GM23248 (cell line): ENCODE measurements at places on chromosomes 6 and 20.

GRCh38 chr20:45890985-45891983 lies at the start of the genes CTSA and NEURL2:
TSS of gene CTSA (plus strand) at chr20:45891335. CDS start at chr20:45891569, 234 bp downstream.
TSS of gene NEURL2 (minus strand) at chr20:45891208. CDS start at chr20:45890991, 217 bp downstream.
- DNase-seq = peak; percentile 97

DNA sequence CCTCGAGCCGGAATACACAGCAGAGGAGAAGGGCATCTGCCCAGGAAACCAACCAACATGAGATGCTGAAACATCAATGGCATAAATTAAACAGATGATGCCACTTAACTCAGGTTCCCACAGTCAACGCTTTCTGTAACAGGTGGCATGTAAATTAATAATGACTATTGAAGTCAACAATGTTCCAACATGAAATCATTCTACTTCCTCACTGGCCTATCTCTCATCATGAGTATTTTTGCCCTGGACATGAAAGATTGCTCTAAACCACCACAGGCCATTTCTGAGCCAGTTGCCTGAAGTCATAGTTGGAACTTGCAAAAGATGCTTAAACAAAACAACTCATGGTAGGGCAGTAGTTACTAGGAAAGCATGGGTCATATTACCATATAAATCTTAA lies 397.9 kb upstream of the JARID2 start:
- DNase-seq = peak; percentile 55

GRCh38 chr20:14064333-14064732 lies 69.0 kb downstream of the MACROD2 start:
- DNase-seq = no peak

GRCh38 chr6:45044510-45045252 lies 283.4 kb upstream of the RUNX2 start:
- DNase-seq = peak; percentile 7

DNA sequence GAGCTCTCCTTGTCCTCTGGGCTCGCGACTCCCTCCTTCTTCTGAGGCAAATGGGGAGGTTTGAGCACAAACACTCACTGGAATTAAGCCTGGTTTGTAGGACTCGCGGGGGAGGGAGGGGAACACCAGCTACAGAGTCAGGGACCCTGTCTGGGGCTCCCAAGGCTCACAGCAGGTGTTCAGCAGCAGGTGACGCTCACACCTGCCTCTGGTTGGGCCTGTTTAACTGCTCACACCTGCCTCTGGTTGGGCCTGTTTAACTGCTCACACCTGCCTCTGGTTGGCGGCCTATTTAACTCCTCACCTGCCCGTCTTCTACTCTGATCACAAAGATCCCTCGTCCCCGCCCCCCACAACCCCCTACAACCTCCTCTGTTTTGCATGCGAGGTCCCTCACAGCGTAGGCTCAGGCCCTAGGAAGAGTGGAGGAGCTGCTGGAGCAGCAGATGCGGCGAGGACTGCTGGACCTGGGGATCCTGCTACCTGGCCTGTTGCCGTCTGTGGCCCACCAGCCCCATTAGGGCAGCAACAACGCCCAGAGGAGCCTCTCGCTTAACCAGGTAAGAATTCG lies 181.9 kb downstream of the ERMARD start:
- no peak for DNase-seq

DNA sequence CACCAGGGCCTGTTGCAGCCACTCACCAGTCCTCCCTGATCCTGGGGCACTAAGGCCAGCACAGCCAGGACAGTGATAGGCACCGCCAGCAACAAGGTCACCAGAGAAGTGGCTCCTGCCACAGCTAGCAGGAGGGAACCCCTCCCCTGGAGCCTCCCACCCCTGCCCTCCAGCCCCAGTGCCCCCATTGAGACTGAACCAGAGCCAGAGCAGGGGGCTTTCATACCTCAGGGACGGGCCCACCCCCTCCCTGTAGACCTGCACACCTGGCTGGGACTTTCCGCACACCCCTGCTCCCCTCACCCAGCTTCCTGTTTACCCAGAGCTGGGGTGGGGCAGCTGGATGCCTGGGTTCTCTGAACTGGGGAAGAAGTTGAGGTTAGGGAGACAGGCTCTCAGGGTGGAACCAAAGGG lies at the start of gene LTB:
Gene LTB (minus strand): TSS at position 195 of the 414 bp plus-strand sequence. CDS start 7 bp downstream, at position 188.
- DNase-seq = no peak

GRCh38 chr20:11204926-11205768 lies 531.3 kb upstream of the JAG1 start:
- peak; percentile 75 for DNase-seq

DNA sequence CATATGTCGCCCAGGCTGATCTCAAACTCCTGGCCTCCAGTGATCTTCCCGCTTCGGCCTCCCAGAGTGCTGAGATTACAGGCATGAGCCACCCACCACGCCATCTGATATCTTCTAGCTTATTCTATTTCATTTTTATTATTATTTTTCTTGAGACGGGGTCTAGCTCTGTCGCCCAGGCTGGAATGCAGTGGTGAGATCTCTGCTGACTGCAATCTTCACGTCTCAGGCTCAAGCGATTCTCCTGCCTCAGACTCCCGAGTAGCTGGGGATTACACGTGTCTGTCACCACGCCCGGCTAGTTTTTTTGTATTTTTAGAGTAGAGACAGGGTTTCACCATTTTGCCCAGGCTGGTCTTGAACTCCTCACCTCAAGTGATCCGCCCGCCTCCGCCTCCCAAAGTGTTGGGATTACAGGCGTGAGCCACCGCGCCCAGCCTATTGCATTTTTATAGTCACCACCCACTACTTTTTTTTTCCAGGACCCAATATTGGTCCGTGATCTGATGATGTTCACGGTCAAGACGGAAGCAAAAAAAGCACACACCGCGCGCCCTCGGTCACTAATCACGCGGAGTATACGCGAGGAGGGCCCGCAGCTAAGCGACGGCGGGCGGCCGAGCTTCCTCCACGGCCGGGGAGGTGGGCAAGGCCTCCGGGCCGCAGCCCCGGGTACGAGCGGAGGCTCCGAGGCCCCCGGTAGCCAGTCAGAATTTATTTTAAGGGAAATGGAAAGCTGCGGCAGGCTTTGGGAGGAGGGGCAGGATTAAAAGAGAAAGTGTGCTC lies 1.1 kb upstream of the LSM14B start:
- peak; percentile 86 for DNase-seq

DNA sequence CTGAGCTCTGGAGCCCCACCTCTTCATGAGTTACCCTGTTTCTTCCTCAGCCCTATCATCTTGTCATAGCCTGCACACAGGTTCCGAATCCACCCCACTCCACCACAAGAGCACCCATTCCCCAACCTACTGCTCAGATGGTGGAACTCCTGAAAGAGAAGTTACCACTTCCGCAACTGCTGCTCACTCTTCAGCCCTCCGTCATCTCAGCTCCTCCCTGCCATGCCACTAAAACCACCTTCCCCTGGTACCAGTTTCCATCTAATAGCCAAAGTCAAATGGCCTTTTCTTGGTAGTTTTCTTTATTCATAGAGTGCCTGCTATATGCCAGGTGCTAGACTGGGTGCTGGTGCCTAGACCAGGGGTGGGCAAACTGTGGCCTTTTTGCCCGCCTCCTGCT lies 3.9 kb downstream of the RAB22A start:
- DNase-seq = no peak

DNA sequence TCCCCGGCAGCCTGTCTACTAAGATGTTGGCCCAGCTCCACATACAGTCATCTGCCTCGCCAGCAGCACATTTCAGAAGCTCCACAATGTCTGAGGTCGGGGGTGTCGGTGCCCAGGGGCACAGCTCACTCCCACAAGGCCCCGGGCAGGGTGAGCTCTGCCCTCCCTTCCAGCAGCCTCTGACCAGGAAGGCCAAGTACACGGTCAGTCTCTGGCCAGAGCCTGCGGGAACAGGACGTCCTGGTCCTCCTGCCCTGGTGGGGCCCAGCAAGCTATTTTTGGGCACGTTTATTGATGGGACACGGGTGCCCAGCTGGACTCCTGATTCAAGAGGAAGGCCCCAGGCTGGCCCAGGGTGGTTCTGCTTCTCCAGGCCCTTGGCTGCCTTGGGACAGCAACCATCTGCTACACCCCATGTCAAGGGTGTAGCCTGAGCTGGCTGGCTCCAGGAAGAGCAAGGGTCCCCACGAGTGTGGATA lies 114.9 kb upstream of the PTPN1 start:
- DNase-seq = peak; percentile 69

DNA sequence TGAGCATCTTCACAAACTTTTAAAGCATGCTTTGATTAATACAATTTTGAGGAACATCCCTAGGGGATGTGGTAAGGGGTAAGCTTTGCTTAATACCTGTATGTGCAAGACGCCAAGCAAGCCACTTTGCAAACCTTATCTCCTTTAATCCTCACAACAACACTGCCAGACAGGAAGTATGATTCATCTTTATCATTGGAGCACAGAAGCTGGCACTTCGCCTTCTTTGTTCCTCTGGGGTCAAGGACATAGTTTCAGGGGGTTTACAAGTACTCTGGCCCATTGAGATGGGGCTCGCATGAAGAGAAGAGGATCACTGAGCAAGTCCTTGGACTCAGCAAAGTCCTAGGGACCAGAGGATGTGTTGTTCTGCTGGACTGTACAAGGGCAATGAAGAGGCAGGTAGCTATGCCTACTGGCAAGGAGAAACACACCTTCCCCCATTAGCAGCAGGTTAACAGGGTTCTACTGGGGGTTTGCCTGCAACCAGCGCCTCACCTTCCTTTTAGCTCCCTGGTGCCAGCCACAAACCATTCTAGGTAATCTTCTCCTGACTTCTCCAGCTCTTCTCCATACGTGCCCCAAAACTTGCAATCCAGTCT lies 8.8 kb downstream of the TMEM244 start:
- no peak for DNase-seq

DNA sequence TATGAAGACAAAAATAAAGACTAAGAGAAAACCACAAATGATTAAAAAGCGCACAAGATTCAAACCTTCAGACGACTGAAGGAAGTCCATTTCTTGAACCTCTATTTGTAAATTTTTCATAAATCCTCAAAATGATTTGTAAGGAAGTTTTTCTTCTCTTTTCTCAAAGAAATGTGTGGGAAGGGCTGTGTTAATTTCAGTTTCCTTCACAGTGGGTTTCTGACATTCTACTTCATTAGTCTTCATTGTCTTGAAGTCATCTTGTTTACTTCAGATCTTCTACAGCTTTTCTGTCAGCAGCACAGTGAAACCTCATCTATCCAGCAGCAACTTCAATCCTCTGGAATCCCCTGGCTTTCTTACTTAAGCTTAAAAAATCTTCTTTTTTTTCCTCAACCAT lies 87.6 kb upstream of the MYLIP start:
- DNase-seq = no peak

GRCh38 chr6:74333406-74333805 lies 637.4 kb downstream of the CD109 start:
- DNase-seq = peak; percentile 37

GRCh38 chr6:166050559-166050958 lies 117.1 kb downstream of the TBXT start:
- DNase-seq = no peak

- no peak for DNase-seq
Measured at GRCh38 chr6:164102693-164103092, 688.2 kb downstream of the QKI start.

GRCh38 chr6:132132924-132133639 lies 181.9 kb upstream of the CCN2 start:
- DNase-seq = peak; percentile 88

- no peak for DNase-seq
Measured at GRCh38 chr20:19903168-19903811, 113.9 kb upstream of the NAA20 start.

- no peak for DNase-seq
Measured at GRCh38 chr20:53059848-53060247, 87.7 kb downstream of the TSHZ2 start.

DNA sequence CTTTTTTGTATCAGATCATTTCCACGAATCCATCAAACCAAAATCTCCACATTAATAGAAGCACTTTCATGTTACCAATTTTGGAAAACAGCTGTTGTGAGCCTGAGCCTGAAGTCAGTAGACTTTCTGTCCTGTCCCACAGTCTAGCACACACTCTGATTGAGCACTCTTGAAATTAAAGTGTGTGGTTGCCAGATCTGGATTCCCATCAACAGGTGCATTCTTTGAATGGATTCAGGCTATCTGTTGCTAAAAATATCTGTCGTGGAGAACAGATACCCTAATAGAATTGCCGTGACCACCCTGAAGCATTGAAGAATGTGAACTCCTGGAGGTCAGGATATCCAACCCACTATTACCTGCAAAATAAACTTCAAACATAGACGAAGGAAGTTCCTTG lies 73.3 kb downstream of the TFAP2A start:
- DNase-seq = no peak

DNA sequence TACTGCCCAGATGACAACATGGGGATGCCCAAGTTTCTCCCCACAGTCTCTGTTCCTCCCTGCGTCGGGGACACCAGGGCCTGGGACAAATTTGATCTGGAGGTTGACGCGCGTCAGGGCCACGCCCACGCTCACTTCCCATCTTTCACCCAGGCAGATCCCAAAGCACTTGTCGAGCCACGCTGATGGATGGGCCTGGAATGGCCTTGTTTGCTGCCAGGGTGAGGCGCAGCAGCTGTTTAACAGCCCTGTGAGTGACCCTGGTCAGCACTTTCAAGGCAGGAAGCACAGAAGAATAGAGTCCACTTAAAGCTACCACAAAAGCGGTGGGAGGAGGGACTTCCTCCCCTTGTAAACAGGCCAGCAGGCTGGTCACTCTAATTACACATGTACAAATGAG lies 324.7 kb upstream of the JARID2 start:
- DNase-seq = no peak

- DNase-seq = no peak
Measured at GRCh38 chr6:43706788-43707187, 19.2 kb upstream of the MRPS18A start.

DNA sequence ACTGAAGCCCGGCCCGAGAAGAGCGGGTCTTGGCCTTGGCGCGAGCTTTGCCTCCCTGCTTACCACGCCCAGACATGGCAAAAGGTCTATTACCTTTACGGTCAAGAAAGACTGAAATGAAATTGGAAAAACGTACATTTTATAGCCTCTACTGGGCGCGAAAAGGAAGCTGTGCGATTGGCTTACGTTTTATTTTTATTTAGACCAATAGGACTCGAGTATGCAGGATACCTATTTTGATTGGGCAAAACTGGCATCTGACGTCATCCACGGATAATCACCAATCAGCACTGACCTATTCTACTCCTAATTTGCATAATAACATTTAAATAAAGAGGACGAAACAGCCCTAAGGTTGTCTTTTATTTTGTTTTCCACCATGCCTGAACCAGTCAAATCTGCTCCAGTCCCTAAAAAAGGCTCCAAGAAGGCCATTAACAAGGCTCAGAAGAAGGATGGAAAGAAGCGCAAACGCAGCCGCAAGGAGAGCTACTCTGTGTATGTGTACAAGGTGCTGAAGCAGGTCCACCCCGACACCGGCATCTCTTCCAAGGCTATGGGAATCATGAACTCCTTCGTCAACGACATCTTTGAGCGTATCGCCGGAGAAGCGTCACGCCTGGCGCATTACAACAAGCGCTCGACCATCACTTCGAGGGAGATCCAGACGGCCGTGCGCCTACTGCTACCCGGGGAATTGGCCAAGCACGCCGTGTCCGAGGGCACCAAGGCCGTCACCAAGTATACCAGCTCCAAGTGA lies 97.4 kb downstream of the OR2B2 start:
- peak; percentile 85 for DNase-seq

- DNase-seq = peak; percentile 66
Measured at GRCh38 chr20:20837574-20838021, 125.2 kb upstream of the RALGAPA2 start.
